ENCODE measurements at places on chromosomes 12 and 14.

DNA sequence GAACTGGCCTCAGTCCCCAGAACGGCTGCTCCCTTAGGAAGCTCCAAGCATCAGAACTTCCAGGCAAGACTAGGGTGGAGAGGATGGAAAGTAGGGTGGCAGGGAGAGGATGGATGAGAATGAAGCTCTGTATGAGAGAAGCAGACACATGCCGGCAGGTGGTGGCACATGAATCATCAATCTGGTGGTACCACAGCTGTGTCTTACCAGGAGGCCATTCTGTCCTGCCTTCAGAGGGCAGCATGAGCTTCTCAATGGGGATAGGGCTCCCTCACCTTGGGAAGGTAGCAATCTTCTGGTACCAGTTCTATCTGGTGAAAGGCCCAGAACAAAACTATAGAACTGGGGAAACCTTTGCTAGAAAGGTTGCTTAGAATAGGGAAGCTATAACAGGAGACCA is 55.4 kb upstream of the PYGL start:
- DNase-seq, result no peak

GRCh38 chr14:75066691-75067090 is 2.8 kb upstream of the ZC2HC1C start:
- no peak for DNase-seq

GRCh38 chr12:96471368-96472050 is 17.9 kb upstream of the CFAP54 start:
- no peak for DNase-seq

DNA sequence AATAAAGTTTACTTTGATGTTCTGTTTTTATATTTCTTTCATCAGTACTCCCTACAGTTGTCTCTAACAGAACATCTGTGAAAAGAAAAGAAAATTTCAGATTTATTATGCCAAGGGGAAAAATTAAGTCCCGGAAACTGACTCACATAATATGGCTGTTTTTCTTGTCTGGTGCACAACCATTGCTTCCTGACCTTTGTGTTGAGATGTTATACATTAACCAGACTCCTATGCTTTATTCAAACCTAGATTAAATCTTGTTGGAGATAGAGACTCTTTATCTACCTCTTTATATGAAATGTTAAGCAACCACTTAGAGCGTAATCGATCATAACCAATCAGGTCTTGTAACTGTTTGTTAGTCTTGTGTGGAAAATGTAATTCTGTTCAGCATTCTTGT is 37.6 kb upstream of the BICD1 start:
- DNase-seq, result no peak

GRCh38 chr12:80952443-80952842 is 14.7 kb upstream of the LIN7A start:
- DNase-seq, result no peak

- DNase-seq, result no peak
These were observed 479.8 kb downstream of the FUT8 start for GRCh38 chr14:65892315-65892714.

- DNase-seq, result no peak
These were observed 154.2 kb downstream of the APAF1 start for GRCh38 chr12:98799146-98799810.

- no peak for DNase-seq
These were observed 171.7 kb downstream of the SLC5A8 start for GRCh38 chr12:101038289-101038871.

GRCh38 chr14:93984070-93984469 is 7.7 kb upstream of the ASB2 start:
- DNase-seq, result no peak

GRCh38 chr14:92252323-92252722 is 70.6 kb upstream of the SLC24A4 start:
- no peak for DNase-seq

DNA sequence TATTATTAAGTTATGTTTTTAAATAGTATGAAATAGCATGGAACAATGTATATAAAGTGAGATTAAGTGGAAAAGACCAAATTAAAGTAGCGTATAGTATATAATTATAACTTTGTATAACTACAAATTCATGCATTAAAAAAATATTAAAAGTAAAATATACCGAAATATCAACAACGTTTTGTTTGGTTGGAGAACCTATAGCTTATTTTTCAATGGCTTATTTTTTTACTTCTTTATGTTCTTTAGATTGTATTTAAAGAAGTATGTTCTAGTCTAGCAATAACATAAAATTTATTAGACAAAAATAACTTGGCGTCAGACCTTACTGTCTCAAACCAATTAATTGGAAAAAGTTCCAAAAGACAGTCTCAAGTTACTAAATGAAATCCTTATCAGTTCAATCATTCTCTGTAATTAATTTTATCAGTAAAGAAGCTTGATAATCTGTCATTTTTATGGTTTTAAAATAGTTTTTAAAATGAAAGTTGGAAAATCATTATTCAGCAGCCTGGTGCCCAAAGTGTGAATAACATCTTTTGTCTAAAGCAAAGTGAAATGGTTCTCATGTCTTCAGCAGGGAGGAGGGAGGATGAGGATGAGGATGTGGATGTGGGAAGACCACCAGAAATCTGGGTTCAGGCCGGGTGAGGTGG is 46.7 kb downstream of the IRAK3 start:
- DNase-seq, result no peak

DNA sequence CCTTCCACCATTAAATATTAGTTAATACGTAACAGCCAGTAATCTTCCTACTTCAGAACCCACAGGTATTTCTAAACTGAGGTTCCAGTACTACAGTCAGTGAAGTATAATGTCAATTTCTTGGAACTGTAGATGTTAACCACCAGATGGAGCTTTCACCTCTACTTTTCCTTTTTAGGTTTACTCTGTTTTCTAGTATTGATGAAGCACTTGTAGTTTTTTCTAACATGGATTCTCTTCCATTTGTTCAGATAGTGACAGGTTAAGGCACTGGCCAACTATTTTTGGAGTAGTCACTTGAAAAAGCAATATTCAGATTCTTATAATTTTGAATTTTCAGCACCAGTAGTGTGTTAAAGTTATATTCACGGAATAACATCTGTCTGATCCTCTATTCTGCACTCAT is 4.6 kb upstream of the SEC23A start:
- no peak for DNase-seq

GRCh38 chr12:26017484-26018211 is 59.2 kb downstream of the RASSF8 start:
- no peak for DNase-seq

GRCh38 chr12:100733817-100734593 is 60.6 kb upstream of the ANO4 start:
- DNase-seq, result no peak

DNA sequence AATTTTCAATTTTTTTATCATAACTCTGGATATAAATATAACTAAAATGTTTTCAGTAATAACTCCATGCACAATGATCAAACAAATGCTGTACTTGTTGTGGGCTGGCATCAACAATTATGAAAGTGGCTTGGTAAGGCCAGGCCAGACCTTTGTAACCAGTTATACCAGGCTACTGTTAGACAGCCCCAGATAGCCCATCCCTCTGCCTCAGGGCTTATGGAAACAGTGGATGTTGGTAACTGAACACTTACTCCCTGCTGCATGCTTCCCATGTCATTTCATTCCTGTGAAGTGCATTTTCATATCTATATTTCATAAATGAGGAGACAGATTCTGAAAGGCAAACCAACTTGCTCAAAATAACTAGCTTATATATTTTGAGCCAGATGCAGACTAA is 195.0 kb downstream of the SYT1 start:
- DNase-seq, result no peak

GRCh38 chr14:21070610-21071224 is 613 bp downstream of the ARHGEF40 start:
- no peak for DNase-seq

DNA sequence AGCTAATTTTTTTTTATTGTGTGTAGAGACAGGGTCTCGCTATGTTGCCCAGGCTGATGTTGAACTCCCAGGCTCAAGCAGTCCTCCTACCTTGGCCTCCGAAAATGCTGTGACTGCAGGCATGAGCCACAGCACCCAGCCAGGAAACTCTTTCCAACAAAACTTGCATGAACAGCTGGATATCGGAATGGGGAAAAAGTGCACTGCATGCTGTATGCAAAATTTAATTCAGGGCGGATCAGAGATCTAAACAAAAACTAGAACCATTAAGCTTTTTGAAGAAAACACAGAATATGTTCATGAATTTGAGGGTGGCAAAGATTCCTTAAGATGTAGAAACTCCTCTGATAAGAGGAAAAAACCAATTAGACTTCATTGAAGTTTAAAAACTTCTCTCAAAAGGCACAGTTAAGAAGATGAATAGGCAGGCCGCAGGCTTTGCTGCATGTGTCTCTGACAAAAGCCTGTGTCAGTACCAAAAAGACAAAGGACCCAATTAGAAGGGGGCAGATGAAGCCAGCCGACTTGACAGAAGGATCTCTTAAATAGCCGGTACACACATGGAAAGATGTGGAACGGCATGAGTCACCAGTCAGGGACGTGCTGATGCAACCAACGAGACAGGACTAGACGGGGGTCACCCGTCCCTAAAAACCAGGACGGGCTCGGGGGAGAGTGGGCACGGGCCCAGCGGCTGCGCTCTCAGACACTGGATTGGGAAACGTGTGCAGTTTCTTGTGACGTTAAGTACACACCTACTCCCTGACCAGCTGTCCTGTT is 34.8 kb upstream of the MMP17 start:
- DNase-seq, result no peak

DNA sequence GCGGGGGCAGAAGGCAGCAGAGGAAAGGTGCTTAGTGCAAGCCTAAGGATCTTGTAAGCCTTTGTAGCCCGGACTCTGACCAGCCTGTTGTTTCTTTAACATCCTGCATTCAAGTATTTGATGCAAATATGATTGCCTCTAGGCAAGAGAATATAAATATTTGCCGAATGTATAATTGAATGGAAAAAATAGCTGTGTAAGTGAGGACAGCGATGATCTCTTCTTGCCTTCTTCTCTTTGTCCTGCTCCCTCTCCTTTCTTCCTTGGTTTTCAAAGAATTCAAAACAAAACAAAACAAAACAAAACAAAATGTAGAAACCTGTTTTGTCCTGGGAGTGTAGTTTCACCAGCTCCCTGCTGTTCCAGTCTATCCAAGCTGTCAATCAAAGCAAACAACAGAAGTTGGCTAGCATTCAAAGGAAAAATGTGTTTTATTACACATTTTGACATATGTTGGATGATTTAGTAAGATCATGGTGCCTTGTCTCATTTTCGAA is 74.9 kb upstream of the CPM start:
- no peak for DNase-seq

- DNase-seq, result no peak
These were observed 56.9 kb upstream of the E2F7 start for GRCh38 chr12:77122236-77122635.

GRCh38 chr14:74551431-74552371 is 58.1 kb downstream of the ISCA2 start:
- no peak for DNase-seq

DNA sequence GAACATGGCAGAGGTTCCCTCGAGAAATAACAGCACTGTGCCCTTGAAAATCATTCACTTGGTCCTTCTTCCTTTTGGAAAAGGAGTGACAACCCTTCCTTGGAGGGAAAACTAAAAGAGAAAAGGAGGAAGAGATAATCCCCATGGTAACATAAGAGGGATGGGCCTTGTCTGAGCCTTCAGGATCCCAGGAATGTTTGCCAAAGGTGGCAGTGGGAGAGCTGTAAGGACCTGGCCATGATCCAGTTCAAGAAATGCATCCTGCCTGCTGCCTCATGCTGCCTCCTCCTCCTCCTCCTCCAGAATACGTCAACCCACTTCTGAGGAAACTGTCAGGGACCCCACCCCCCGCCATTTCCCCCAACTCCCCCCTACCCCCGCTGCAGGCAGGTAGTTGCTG is 118.8 kb downstream of the KCNK10 start:
- DNase-seq, result no peak

- DNase-seq, result no peak
These were observed 6.2 kb upstream of the SLC15A4 start for GRCh38 chr12:128829861-128830504.

DNA sequence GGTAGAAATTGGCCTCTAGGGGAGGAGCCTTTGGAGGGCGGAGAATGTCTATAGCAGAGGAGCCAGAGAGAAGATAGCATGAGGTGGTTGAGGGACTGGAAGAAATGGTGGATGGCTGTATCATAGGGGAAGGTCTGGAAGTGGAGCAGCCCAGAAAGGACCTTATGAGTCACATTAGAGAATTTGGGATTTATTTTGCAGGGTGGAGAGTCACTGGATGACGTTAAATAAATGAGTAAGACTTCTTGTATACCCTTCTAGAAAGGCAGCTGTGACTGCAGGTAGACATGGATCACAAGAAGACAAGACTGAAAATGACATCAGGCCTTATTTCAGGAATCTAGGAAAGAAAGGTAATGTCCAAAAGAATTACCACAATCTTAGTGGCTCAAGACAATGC is 208.2 kb upstream of the TMTC1 start:
- DNase-seq, result no peak

DNA sequence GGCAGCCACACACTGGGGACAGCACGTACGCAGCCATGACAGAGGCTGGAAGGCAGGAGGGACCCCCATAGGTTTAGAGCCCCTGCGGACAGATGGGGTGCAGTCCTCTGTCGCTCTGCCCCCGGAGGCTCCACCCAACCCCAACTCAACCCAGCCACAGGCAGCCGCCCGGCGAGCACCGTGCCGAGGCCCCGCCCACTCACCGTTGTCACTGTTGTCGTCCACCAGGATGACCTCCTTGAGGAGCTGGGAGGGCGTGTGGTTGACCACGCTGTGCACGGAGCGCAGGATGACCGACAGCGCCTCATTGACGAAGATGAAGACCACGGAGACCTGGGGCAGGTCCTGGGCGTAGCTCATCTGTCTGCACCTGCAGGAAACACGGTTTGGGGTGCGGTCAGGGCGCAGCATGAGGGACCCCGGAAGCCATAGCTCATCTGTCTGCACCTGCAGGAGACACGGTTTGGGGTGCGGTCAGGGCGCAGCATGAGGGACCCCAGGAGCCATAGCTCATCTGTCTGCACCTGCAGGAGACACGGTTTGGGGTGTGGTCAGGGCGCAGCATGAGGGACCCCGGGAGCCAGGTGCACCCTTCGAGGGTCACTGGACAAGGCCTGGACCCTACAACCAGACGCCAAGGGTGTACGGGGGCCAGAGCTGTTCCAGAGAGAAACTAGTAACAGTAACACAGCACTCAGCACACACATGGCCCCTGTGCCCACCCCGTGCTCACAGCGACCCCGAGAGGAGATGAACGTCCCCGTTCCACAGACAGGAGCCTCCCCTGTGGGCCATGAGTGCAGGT is 66.9 kb downstream of the GALNT9 start:
- DNase-seq, result no peak

- no peak for DNase-seq
These were observed 10.2 kb downstream of the DLST start for GRCh38 chr14:74891870-74892269.

DNA sequence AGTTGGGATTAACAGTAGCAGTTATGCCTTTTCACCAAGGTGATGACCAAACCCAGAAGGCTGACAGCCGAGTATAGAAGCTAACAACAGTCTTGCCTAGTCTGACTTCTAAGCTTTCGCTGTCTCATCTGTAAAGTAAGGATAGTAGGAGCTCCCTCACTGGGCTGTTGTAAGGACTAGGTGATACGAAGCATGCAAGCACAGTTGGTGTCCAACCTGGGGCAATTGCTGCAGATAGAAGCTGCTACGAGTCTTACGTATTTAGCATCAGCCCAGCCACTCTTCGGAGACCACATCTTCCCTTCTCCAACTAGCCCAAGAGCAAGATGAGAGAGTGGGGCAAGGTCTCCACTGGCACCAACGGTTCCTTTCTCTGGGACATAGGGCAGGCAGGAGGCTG is 6.0 kb downstream of the HAL start:
- no peak for DNase-seq
